ENCODE measurements at places on chromosomes 3 and 15.

GRCh38 chr15:34708422-34708821, 46.4 kb downstream of the GJD2 start:
- DNase-seq, result no peak

DNA sequence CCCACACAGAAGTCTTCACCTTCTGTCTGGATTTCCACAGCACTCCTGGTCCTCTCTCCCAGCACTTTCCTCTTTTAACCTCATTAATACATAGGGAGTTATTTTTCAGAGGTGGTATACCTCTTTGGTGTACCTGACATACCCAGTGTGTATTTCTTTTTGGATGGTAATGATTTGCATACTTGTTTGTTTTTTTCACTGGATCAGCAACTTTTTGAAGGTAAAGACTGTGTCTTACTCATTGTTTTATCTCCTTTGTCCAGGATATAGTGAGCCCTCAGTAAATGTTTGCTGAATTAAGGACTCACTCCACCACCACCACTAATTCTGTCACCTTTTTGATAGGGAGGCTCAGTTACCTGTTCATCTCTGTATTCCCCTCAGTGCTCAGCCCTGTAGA, 52.1 kb downstream of the SACM1L start:
- DNase-seq, result no peak

DNA sequence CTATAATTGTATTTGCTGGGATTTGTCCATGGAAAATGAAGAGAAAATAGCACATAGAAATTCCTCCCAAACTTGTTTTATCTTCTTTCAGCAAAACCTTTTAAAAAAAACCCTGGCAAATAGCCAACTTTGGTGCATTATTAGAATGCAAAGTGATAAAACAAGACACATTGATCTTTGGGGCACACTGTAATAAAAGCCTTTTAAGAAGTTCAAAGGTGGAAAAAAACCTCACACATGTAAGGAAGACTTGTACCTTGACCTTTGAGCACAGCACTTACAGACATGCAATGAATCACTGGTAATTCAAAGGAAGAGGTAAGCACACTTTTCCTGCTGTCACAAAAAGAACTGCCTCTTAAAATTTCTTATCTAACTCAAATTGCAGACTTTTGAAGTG, 8.0 kb upstream of the MORC1 start:
- DNase-seq, result no peak

GRCh38 chr3:142623194-142623593, 27.0 kb downstream of the PLS1 start:
- no peak for DNase-seq

GRCh38 chr15:79035814-79036213, 54.8 kb downstream of the RASGRF1 start:
- DNase-seq, result no peak

DNA sequence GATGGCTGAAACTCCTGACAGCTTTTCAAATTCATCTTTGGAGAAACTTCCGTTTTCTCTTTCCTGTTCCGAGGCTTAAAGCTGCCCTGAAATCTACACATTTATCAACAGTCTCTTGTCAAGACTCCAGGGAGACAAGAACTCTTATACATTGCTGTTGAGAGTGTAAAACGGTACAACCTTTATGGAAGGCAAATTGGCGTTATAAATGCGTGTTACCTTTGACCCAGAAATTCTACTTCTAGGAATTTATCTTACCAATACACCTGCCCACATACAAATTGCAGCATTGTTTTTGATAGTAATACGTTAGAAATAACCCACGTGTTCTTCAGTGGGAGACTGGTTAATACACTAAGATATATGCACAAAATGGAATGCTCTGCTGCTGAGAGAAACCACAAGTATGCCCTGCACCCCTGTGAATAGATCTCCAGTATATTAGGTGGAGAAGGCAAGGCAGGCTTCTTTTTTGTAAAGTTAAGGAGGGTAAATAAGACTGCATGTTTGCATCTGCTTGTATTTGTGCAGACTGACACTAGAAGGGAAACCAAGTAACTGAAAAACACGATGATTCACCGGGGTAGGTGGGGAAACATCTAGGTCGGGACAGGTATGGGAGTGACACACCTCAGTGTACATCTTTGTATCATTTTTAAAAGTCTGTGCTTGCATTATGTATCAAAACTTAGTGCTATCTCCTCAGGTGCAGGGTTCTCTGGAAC, 97.5 kb downstream of the IGF1R start:
- no peak for DNase-seq

DNA sequence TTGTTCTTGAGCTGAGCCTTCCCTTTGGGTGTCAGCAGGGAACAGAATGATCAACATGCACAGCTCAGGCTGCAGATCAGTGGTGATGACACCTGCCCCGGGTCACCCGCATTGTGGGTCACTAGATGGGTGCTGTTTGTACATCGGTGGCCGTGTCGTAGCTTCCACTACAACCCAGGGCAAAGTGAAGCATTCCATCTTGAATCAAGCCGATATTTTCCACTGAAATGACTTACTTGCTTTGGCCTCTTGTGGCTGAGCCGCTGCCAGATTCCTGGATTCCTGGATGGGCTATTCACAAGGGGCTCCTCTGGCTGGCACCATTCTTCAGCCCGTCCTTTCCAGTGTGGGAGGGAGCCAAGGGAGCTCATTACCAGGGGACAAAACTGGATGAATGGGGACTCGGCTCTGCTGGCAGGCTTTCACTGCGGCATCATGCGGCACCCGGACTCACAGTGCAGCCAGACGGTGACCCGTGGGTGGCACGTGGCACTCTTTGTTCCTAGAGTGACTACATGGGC, 65.6 kb downstream of the SLCO3A1 start:
- no peak for DNase-seq

DNA sequence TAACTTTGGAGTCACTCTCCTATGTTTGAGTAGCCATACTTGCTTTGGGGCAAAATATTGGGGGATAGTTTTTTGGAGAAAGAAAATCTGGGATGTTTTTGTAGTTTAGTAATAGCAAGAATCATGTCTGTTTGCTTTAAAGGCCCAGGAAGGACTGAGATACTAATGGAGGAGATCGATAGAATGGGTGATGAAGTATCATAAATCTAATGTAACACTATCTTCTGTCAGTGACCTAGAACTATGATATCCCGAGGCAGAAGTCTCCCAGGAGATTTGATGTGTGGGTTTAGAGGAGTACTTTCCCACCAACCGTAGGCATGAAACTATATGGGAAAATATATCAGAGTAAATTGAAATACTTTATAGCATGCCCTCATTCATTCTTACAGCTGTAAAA, 21.0 kb upstream of the NFKBIZ start:
- DNase-seq, result no peak

DNA sequence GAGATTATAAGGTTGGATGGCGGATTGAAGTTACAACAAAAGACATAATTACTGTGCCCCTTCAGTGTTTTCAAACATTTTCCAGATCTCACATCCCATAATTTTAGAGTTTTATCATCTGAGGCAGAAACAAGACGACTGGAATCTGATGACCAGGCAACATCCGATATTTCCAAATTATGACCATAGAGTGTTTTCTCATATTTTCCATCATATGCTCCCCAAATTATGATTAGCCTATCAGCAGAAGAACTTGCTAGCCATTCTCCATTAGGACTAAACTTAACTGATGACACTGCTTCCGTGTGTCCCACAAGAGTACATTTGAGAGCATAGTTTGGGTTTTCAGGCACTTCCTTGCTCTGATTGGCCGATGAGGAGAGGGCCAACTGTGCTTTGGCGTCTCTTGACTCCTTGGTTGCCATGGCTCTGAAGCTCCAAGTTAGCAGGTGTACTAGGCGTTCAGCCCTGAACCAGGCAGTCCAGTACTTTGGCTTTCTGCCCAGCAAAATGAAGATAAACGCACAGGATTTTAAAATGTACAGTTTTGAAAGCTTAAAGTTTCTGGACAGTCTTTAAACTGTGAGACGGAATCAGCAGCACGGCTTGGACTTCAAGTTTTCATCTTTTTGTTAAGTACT, 638 bp downstream of the WDR5B start:
- DNase-seq, result no peak

- DNase-seq, result no peak
These were observed 3.2 kb downstream of the UBE3A start for GRCh38 chr15:25435474-25436243.

DNA sequence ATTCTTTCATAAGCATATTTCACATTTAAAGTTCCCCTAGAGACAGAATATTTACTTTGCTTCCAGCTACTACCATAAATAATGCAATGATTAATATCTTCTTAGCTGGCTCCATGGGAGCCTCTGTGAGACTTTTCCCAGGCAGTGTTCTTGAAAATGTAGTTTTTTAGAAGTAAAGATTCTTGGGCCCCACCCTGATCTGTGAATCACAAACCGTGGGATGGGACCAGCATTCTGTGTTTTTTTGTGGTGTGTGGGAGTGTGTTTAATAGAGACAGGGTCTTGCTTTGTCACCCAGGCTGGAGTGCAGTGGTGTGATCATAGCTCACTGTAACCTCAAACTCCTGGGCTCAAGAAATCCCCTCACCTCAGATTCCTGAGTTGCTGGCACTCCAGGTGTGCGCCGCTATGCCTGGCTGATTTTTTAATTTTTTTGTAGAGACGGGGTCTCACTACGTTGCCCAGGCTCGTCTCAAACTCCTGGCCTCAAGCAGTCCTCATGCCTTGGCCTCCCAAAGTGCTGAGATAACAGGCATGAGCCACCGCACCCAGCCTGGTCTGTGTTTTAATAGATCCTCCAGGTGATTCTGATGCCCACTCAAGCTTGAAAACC, 83.0 kb downstream of the KLHL25 start:
- no peak for DNase-seq

GRCh38 chr3:86175593-86176444, 815.1 kb downstream of the VGLL3 start:
- no peak for DNase-seq

DNA sequence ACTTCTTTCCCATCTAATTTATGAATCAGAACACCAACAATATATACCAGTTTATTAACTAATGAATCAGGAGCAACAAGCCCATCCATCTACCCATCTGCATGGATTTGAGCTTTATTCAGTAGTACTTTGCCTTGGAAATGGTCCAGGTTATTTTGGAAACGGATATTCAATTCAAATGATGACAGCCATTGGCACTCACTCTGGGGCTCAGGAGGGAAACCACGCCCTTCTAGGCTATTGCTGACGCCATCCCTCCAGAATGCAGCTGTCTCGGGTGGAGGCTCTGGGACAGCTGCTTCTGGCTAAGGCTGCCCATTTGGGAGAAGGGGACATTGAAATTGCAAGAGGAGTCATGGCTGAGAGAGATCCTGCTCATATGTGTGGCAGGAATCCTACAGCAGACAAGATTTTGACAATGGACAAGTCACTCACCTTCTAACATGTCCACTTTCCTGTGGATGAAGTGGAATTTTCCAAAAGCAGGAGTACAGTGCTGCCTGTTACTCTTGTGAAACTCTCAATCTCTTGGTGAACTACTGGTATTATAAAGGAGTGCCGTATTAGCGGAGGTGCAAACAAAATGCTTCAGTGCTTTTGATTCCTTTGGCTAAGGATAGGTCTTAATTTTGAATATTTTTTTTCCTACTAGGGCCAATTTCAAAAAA, 29.3 kb upstream of the TRAK1 start:
- DNase-seq, result no peak

DNA sequence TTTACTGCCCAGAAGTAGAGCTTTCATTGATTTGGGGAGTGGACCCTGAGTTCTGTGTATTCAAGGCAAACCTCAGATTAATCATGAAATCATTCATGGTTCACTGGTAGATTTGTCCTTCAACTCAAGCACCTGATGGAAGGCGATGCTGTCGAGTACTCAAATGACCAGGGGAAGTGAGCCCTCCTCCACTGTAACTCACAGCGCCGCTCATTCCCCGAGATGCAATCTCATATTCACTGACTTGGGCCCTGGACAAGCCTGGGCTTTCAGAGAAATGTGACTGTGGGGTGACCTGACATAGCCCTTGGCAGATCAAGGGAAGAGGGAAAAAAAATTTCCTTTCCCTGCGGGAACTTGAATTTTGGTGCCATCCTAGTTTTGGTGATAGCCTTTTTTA, 156.7 kb upstream of the BHLHE40 start:
- DNase-seq, result no peak

- no peak for DNase-seq
These were observed 21.3 kb upstream of the XYLB start for GRCh38 chr3:38325256-38325655.

GRCh38 chr3:50260942-50261441, 8.0 kb upstream of the SEMA3B start:
- DNase-seq, result no peak
